ENCODE measurements at places on chromosomes 16 and 17. TPM values are rescaled to one million over a fixed set of nuclear protein-coding genes. Genes with fewer than 3 reads are reported as not detected.

ABCC12 gene
- under 0.01 TPM for total RNA-seq

SLC5A11 gene
- not detected for total RNA-seq

KCNJ12 gene
- total RNA-seq, result 7.2 TPM

GCGR gene
- total RNA-seq, result not detected

MMP25 gene
- total RNA-seq, result not detected

SPN gene
- not detected for total RNA-seq

LRRC37A3 gene
- total RNA-seq, result 12.5 TPM

PDXDC1 gene
- 97.6 TPM for total RNA-seq

CCL7 gene
- total RNA-seq, result 3.9 TPM

RPS15A gene
- 1,730 TPM for total RNA-seq

ASB16 gene
- 0.11 TPM for total RNA-seq

KRTAP1-1 gene
- total RNA-seq, result not detected

MAP2K6 gene
- total RNA-seq, result 1.7 TPM

CTRL gene
- 0.32 TPM for total RNA-seq

KIFC3 gene
- total RNA-seq, result 62.3 TPM

SOX15 gene
- total RNA-seq, result 0.11 TPM

ZNF423 gene
- total RNA-seq, result 3.4 TPM

FOXF1 gene
- total RNA-seq, result 0.13 TPM

IGSF6 gene
- total RNA-seq, result not detected

Measured in articular chondrocyte of knee joint (primary cell).